Upper lobe of right lung (tissue), 1 donor: ENCODE measurements at places on chromosomes 3 and 15.

- peaks cover 57% of the 10 kb centered on the region for H3K36me3 ChIP-seq
- H3K4me1 ChIP-seq: no peaks in the 10 kb centered on the region
- H3K27me3 ChIP-seq: no peaks in the 10 kb centered on the region
- H3K27ac ChIP-seq: no peak overlapping the region
- no peak overlapping the region for H3K4me3 ChIP-seq
- no peak for DNase-seq
Measured at GRCh38 chr3:66405701-66406091, 95.1 kb downstream of the LRIG1 start.

DNA sequence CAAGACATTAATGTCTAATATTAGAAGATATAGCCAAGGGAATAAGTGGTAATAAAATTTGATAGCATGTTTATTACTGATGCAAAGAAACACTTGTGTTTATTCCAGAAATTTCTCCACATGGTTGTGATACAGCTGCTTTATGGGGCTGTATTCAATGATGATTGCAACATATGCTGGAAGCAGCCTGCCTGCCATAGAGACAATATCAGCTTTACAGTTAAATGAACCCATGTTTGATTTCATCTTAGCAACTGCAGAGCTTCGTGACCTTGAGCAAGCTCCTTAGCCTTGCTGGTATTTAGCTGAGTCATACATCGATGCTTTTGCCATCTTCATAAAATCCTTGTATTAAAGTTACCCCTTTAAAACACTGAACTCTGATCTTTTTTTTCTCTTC lies 168.1 kb upstream of the STAC start:
- no peak overlapping the region for H3K27ac ChIP-seq
- DNase-seq: no peak
- H3K27me3 ChIP-seq: no peaks in the 10 kb centered on the region
- H3K36me3 ChIP-seq: no peaks in the 10 kb centered on the region
- H3K4me3 ChIP-seq: no peak overlapping the region
- no peaks in the 10 kb centered on the region for H3K4me1 ChIP-seq

- no peaks in the 10 kb centered on the region for H3K4me1 ChIP-seq
- no peak overlapping the region for H3K4me3 ChIP-seq
- no peaks in the 10 kb centered on the region for H3K36me3 ChIP-seq
- DNase-seq: no peak
- no peak overlapping the region for H3K27ac ChIP-seq
Measured at GRCh38 chr3:24968036-24968435, 460.0 kb upstream of the RARB start.

DNA sequence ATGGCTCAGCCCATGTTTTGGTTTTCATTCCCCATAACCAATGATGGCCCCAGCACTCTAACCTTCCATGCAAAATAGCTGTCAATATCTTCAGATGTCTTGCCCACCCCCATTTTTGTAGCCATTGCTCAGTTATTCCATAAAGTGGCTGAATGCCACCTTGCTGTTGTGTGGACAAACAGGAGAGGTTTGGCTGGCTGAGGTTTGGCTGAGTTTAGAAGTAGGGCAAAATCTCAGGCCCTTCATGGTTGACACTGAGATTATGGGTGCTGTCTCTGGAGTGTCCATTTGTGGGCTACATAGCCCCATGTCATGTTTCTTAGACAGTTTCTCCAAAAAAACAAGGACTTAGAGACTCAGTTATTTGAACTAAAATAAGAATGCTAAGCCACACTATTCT lies 96.9 kb downstream of the TCF12 start:
- no peak overlapping the region for H3K4me3 ChIP-seq
- H3K27ac ChIP-seq: no peak overlapping the region
- DNase-seq: no peak
- H3K36me3 ChIP-seq: no peaks in the 10 kb centered on the region

DNA sequence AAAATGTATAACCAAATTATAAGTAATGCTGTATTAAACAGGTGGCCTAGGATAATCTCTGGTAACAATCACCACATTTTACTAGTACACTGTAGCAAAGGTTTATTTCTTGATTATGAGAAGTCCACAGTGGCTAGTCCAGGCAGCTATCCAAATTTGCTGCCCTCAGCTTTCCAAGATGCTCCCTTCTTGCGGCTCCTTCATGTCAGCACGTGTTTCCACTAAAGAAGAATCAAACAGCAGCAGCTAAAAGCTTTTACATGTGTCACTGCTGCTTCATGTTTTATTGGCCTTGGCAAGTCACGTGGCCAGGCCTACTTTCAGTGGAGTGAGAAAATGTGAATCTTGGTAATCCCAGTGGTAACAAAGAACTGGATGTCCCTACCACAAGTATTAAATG lies 5.6 kb upstream of the RBMS3 start:
- no peak overlapping the region for H3K27ac ChIP-seq
- H3K36me3 ChIP-seq: no peaks in the 10 kb centered on the region
- no peaks in the 10 kb centered on the region for H3K27me3 ChIP-seq
- no peaks in the 10 kb centered on the region for H3K4me1 ChIP-seq
